ENCODE measurements at places on chromosomes 16 and 17.
A peak's percentile ranks its signal among the peaks of the same experiment; 100 is the strongest.

GRCh38 chr17:17884391-17885357 lies 47.9 kb upstream of the SREBF1 start:
- no peak for DNase-seq

DNA sequence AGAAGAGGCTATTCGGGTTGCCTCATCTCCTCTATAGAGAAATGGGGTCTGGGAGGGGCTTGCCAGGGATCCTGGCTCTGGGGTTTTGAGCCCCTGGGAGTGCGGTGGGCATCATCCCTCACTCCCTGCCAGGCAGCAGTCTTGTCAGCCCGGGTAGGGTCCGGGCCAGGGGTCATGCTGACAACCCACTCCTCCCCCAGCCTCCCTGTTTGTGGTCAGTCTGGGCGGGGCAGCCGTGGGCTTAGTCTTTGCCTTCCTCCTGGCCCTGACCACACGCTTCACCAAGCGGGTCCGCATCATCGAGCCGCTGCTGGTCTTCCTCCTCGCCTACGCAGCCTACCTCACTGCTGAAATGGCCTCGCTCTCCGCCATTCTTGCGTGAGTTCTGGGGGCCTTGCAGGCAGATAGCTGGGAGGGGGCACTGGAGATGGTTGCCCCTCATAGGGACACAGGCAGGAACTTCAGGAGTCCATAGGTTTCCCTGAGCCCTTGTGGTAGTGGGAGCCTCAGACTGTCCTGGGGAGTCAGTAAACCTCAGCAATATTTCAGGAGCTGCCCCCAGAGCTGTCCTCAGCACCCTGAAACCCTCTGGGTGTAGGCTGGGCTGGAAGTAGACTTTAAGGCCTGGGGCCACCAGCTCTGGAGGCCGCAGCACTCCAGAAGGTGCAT lies 6.9 kb downstream of the SLC9A5 start:
- no peak for DNase-seq

DNA sequence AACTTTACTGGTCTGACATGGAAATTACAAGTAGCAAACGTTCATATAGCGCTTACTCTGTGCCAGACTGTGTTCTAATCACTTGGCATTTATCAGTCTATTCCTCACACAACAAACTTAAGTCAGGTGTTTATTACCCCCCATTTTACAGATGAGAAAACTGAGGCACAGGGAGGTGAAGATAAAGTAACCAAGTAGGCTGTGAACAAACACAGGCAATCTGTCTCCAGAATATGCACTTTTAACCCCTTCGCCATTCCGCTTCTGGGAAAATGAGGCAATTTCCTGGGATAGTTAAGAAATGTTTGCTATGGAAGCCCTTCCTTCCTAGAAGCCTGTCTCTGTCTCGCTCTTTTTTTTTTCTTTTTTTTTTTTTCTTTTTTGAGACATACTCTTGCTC lies 12.2 kb upstream of the CXCL16 start:
- no peak for DNase-seq

DNA sequence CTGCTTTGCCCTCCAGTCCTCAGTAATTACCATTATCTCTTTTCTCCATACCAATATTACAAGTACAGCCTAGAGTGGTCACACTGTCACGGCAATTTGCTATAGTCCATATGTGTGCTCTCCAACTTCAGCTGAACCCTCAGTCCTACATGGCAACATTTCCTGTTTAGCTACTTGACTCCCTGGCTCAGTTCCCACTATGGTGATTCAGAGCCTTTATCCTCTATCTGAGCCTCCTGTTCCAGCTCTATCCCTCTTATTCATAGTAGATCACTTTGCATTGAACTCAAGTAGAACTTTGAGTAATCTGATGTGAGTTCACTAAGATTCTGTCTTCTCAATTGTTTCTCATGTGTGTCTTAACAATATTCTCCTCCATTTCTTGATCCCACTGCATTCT lies 43.7 kb upstream of the GOSR1 start:
- peak; percentile 3 for DNase-seq

- DNase-seq, result no peak
Measured at GRCh38 chr16:4728676-4729075, 5.4 kb downstream of the ANKS3 start.

DNA sequence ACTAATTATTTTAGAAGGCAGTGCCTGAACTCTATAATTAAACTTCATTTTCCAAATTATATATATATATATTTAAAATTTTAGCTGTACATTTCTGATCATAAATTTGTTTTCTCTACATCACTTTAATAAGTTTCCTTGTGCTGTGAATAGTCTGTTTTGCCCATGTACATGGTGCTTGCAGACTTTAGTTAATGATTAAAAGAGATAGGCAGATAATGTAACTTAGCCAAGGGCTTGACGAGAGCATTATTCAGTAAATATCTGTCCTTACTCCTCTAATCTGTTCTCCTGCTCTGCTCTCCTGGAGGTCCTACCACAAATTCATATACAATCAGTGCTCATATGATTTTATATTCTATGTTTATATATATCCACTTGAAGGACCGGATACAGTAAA lies 595.2 kb upstream of the KIF2B start:
- DNase-seq, result no peak
